ENCODE measurements at places on chromosomes 4 and X. TPM values are rescaled to one million over a fixed set of nuclear protein-coding genes. Genes with fewer than 3 reads are reported as not detected.

GRCh38 chr4:148435654-148436406, 6.4 kb downstream of the NR3C2 start:
- peak; percentile 47 for DNase-seq

DNA sequence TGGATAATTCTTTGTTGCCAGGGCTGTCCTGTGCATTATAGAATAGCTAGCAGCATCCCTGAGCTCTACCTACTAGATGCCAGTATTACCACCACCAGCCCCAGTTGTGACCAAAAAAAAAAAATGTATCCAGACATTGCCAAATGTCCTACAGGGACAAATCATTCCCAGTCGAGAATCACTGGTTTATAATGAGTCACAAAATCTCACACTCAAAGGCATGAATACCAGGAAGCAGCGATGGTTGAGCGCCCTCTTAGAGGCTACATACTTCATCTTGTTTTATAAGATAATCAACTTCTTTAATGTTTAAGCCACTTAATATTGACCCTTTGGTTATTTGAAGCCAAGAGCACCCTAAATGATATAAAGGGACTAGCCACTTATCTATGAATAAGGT, 297.3 kb downstream of the DHX15 start:
- no peak for DNase-seq

CT47C1 gene
- total RNA-seq = not detected

RIBC1 gene
- total RNA-seq = 1.0 TPM

DNA sequence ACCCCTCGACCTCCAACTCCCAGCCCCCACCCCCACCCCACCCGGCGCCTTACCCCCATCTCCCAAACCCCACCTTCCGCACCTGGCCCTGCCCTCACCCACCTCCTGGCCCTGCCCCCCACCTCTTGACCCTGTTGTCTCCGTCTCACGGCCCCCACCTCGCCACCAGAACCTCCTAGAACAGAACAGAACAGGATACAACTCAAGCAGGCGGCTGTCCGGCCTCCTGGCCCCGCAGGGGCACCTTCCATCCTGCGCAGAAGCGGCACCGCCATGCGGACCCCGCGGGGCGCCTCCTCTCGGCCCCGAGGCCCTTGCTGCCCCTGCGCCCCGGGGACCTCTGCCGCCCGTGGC, 354 bp downstream of the CTAG2 start:
- DNase-seq = no peak

- no peak for DNase-seq
Measured at GRCh38 chr4:127783955-127784770, 2.0 kb downstream of the HSPA4L start.

Measured in heart left ventricle (tissue), 16 donors.